ENCODE measurements at places on chromosomes 1 and 21.

GRCh38 chr1:192067360-192067759 is 90.9 kb upstream of the RGS18 start:
- no peak for DNase-seq

DNA sequence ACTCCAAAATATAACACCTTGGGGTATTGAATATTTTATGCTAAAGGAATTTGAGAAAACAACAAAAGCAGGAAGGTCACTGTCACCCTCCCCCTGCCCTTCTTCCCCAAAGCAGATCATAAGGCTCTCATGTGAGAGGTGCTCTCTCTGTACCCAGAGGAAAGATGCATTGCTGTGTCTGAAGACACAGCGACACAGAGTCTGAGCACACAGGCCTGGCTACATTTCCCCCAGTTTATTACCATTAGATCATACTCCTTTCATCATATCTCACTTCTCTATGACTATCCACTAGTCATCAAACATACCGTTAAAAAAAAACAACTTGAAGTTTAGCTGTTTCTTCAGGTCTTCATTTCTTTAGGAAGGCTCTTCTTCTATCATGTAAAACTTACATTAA is 127.1 kb downstream of the PPIAL4G start:
- DNase-seq, result no peak

DNA sequence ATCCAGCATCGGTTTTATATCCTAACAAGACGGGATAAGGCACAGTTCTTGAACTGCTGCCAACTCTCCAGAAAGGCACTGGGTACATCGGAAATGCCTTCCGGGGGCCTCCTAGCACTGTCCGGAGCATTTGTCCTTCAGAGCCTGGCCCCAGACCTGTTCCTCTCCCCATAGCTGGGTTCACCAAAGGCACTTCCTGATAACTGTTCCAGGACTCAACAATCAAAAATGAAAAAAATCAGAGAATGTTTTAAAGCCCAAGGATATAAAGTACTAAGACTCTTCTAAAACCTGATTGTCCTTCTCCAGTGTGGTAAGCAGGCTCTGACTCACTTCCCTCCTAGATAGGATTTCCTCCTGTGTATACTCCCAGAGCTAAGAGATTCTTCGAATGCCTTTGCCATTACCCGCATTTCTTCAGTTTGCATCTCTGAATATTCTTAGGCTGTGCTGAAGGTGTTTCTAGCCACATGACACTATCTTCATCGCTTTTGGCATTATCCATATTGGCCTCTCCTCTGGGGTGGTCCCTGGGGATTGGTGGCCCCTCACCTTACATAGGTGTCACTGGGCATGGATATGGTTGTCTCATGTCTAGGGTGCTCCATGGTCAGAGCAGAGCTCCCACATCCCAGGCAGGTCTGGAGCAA is 112.9 kb downstream of the ZBTB18 start:
- no peak for DNase-seq

GRCh38 chr1:244315996-244316395 is 135.7 kb downstream of the ADSS2 start:
- DNase-seq, result no peak

DNA sequence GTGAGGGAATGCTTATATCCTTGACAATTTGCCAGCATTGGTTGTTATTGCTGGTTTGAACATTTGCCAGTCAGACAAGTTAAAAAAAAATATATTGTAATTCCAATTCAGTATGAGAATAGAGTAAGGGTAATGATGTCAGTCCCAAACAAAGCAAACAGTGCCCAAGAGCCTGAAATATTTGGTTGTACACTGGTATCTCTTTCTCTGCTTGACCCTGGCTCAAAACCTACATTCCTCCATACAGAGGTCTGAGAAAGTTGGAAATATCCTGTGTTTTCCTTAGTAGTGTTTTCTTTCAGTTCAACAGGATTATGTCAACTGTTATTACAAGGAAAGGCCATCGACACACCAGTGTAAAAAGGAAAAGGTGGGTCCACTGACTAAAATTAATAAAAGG is 145.6 kb downstream of the MRPL39 start:
- DNase-seq, result no peak

GRCh38 chr1:16421201-16421600 is 16.0 kb downstream of the SPATA21 start:
- no peak for DNase-seq

DNA sequence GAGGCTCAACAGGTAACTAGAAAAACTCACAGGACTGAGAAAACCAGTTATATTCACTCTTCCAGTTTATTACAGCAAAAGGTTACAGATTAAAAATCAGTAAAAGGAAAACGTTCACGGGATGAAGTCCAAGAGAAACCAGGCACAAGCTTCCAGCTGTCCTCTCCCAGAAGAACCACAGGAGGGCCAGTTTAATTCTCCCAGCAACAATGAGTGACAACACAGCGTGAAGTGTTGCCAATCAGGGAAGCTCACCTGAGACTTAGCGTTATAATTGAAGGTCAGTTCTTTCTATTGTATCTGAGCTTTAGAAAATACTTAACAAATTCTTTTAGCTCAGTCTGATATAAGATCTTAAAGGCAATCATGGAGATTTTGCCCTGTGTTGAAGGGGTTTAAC is 65.2 kb upstream of the TNR start:
- no peak for DNase-seq

GRCh38 chr1:47915677-47916353 is 81.4 kb downstream of the TRABD2B start:
- DNase-seq, result no peak

- no peak for DNase-seq
These were observed 1.7 kb upstream of the SGIP1 start for GRCh38 chr1:66532214-66532613.

DNA sequence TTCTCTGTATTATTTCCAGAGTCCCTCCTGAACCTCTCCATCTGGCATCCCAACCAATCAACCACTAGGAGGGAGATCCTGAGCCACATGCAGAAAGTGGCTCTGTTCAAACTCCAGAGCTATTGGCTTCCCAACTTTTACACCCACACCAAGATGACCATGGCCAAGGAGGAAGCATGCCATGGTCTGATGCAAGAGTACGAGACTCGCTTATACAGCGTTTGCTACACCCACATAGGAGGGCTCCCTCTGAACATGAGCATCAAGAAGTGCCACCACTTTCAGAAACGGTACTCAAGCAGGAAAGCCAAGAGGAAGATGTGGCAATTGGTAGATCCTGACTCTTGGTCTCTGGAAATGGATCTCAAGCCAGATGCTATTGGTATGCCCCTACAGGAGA is 23.6 kb downstream of the RGSL1 start:
- DNase-seq, result no peak

DNA sequence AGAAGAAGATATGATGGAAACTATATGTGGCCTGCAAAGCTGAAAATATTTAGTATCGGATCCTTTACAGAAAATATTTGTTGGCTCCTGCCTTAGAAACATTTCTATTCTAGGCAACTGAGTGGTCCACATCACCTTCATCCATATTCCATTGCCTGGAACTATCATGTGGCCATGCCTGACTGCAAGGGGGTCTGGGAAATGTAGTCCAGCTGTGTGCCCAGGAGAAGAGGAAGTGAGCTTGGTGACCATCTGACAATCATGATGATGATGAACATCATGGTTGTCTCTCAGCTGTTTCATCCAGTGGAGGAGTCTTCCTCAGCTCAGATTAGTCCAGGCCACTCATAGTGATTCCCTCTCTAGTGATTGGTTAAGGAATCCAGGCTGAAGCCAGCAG is 61.8 kb upstream of the IFNLR1 start:
- no peak for DNase-seq

DNA sequence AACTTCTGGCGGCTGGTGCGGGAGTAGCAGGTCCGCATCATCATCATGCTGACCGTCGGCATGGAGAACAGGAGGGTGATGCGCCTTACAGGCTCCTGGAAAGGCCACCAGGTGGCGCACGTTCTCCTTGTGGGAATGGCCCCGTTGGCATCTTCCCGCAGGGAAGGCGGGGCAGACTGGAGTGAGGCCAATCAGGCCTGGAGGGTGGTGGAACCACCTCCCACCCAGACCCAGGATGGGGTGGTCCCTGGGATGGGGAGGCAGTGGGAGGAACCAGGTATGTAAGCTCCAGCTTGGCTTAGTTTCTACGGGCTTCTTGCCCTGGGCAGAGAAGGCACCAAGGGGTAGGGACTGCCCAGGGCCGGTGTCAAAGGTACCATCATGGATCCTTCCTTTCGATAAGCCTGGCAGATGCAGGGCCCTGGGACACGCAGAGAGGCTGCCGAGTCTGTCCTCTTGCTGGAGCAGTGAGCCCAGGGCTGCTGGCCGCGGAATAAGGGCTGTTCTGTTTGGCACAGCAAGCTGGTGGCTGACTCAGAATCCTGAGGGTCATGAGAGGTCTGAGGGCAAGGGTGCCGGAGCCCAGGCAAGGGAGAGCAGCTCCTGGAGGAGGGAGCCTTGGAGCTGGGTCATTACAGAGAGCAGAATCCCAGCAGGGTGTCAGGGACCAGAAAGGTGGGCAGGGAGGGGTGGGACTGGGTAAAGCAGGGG is 8.7 kb upstream of the LGR6 start:
- peak; percentile 35 for DNase-seq

DNA sequence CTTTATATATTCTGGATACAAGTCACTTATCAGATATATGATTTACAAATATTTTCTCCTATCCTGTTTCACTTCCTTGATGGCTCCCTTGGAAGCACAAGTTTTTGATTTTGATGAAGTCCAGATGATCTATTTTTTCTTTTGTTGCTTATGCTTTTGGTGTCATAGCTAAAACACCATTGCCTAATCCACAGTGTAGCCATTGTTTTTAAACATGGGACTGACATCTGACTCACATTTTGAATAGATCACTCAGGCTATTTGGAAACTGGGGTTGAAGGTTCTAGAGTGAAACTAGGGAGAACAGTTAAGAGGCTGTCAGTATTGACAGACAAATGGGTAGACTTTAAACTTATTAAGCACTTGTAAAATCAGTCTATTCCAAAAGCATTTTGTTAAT is 16.6 kb downstream of the AK4 start:
- no peak for DNase-seq

DNA sequence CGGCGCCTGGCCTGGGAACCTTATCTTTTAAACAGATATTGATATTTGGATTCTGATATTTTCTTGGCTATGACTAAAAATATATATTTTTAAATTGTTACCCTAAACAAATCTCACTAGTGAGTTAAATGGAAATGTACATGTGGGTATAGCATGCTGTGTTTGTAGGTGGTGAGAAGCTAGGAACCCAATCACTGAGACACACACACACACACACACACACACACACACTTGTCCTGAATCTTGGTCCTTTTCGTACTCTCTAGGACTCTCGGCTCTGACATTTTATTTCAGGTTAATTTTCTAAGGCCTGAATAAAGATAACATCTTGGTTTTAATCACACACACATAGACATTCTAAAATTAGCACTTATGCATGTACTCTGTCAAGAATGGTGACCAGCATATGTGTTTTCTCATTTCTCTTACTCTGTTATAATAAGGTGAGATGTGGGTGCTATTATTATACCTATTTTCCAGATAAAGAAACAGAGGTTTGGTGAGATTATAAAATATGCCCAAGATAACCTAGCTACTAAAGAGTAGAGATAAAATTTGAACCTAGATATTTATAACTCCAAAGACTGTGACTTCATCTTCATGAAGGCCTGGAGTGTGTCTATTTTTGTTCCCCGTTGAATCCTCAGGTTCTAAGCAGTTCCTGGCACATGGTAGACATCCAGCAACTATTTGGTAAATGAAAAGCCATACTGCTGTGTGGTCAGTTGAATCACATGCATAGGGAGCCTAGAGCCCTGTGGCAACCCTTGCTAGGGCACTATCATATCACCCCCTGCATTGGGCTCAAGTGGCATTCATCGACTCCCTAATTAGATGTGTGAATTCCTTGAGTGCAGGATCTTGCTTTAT is 85.0 kb upstream of the RAB3GAP2 start:
- no peak for DNase-seq

- DNase-seq, result peak; percentile 12
These were observed 15.2 kb downstream of the H6PD start for GRCh38 chr1:9249534-9250410.

GRCh38 chr1:156160000-156160742 is 6.8 kb downstream of the SEMA4A start:
- DNase-seq, result no peak

GRCh38 chr1:162487241-162487640 is 10.4 kb upstream of the UHMK1 start:
- no peak for DNase-seq

DNA sequence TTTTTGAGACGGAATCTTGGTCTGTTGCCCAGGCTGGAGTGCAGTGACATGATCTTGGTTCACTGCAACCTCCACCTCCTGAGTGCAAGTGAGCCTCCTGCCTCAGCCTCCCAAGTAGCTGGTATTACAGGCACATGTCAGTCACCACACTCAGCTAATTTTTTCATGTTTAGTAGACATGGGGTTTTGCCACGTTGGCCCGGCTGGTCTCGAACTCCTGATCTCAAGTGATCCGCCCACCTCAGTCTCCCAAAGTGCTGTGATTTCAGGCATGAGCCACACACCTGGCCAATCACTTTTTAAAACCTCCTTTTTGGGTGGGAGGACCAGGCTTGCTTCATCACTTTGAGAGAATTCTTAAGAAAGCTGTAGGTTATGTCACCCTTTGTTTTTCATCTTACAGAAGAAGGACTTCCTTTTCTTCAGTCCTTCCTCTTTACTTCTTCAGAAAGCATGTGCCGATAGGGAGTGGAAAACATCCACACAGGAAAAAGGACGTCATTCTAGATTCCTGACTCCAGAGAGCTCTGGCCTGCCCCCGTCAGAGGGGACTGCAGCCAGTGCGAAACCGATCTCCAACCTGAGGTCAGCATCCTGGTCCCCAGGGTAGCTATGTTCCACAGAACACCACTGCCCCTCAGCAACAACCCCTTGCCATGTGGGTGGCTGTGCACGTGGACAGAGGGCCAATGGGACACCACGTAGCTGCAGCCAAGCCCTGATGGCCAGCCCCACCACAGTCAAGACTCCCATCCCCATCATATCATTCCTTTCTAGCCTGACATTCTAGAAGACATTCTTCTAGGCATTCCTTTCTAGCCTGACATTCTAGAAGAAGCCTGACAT is 21.9 kb downstream of the NCF2 start:
- DNase-seq, result no peak

GRCh38 chr1:224768971-224769370 is 152.9 kb downstream of the CNIH3 start:
- no peak for DNase-seq

DNA sequence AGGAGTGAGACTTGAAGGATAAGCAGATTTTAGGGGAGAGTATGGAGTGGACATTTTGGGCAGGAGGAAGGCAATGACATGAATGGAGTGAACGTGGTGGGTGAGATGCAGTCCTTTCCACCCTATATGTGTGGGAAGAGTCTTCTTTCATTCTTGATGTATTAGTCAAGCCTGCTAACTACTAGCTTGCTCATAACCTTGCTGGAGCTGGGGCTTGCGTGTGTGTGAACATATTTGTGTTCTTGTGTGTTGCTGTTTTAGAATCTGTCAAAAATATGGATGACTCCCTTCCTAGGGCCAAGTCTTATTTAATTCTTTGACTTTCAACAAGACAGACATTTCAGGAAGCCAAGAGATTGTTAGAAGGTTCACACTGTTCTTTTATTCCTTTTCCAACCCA is 132.7 kb downstream of the UCK2 start:
- no peak for DNase-seq
